ENCODE measurements at places on chromosomes 11 and 22.

DNA sequence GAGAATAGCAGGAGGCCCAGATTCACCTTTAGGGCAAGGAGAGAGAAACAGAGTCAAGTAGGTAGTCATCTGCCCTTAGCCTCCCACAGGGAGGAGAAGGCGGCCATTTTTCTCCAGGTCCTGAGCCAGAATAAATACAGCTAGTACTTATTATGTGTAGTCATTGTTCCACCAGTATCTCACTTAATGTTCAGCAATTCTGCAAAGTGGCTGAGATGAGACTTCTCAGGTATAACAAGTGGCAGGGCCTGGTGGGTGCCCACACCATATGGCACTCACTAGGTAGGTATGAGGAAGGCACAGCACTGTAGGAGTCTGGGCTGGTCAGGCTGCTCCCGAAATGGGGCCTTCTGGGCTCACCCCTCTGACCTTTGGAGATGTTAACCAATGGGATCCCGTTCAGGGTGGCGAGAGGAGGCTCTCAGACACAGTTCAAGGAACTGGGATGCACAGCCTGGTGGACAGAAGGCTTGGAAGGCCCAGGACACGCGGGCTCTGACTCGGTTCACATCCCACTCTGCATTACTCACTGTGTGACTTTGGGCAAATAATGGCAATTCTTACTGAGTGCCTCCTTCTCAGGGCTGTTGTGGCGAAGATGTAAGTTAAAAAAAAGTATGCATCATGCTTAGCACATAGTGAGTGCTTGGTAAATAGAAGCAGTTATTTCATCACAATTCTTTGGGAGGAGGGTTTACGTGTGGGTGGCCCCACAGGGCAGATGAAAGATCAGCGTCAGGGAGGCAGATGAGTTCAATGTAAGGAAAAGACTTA is 25.1 kb downstream of the RTN4RL2 start:
- DNase-seq, result peak; percentile 41

DNA sequence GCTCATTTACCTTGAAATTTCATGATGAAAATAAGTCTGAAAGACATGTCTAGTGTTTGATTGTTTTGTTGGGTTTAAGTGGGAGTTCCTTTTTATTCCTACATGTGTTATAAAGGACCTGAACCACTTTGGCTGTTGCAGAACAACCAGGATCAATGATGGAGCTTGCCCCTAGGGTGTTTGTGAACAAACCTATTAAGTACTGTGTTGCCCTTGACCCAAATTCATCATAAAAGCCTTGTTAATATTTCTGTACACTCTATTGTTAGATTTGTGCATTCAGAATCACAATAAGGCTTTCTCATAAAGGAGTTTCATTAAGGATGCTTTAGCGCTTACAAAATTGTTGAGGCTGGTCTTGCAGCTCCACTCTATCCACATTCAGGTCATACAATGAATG is 452.6 kb downstream of the NELL1 start:
- DNase-seq, result no peak

DNA sequence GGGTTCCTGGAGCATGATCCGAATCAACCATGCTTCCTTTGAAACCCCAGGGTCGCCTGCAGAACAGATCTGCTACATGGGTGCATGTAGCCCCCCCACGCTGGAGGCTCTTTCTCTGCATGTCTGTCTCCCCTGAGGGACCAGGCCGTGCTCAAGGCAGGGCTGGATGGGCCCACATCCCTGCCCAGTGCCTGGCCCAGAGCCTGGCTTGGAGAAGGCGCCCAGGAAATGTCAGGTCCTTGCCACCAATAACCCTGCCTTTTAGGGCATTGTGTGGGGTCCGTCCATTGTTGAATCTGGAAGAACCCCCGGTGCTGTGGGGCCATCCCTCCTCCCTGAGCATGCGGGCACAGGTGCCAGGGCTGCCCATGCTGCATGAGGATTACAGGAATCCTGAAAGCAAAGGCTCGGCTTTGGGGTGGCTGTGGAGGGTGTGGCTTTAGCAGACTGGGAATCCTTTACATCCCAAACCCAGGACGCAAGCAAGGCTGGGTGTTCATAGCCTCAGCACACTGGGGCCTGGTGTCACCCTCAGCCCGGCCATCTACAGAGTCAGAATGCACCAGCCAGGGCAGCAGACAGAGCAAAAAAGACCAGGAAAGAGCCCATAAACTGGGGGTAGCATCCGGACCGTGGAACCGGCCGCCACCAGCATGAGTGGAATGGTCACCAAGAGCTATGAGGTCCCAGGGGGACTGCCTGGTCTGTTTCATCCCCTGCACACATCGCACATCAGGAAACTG is 48.2 kb downstream of the RTL6 start:
- no peak for DNase-seq

DNA sequence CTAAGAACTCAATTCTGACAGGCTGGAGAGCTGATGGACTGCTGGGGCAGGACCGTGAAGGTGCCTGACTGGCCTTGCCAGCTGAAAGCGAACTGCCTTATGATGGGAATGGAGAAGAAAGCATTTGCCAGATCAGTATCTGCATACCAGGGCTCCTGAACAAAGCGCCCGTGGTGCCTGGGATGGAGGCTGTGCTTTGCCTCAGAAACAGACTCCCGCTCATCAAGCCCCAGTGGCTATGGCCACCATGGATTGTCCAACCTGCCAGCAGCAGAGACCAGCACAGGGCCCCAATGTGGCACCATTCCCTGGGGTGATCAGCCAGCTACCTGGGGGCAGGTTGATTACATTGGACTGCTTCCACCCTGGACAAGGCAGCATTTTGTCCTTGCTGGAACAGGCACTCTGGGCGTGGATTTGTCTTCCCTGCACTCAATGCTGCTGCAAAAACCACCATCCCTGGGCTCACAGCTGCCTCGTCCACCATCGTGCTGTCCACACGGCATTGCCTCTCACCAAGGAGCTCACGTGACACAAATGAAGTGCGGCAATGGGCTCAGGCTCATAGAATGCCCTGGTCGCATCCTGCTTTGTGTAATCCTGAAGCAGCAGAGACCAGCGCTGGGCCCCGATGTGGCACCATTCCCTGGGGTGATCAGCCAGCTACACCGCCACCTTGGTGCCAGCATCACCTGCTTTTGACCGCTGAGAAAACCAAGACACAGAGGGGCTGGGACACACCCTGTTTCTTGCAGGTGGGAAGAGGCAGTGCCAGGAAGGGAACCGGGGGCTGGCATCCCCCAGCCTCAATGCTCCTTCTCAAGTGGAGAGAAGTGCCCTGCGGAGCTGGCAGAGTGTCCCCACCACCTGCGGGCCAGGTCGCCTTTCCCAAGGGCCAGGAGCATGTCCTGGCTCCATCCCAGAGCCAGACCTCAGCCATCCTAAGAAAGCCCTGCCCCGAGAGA is 1367.5 kb downstream of the BRD1 start:
- no peak for DNase-seq

Data from fibroblast of skin of right biceps (primary cell).